ENCODE measurements at places on chromosomes 11 and 22. TPM values are rescaled to one million over a fixed set of nuclear protein-coding genes. Genes with fewer than 3 reads are reported as not detected.

PYGM gene
- 0.48 TPM for total RNA-seq

DNA sequence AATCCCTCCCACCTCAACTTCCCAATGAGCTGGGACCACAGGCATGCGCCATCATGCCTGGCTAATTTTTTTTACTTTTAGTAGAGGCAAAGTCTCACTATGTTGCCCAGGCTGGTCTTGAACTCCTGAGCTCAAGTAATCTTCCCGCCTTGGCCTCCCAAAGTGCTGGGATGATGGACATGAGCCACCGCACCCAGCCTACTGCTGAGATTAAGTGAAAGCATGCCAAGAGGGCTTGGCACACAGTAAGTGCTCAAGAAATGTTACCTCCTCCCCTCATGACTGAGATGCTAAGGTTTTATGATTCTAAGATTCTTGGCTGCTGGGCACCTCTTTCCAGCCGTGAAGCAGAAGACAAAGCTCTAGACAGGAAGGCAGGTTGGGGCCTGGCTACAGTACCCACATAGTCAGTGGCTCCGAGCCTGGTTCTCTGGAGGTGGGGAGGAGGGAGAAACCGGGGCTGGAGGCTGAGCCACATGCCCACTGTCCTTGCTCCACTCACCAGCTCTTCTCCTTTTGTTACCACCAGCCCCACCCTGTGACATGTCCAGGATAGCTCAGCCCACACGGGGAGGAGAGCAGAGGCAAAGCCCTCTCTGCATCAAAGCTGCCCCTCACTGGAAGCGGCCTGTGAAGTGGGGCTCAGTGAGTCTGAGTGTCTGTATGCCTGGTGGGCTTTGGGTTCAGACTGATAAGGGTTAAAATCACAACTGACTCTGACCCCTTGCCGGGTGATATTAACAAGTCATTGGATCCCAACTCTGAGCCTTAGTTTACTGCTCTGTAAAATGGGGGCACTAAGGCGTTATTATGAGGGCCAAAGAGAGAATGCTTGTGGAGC lies 12.9 kb downstream of the ARHGEF17 start:
- peak; percentile 40 for DNase-seq

- no peak for DNase-seq
Measured at GRCh38 chr22:33909911-33910310, 10.4 kb downstream of the LARGE1 start.

DNA sequence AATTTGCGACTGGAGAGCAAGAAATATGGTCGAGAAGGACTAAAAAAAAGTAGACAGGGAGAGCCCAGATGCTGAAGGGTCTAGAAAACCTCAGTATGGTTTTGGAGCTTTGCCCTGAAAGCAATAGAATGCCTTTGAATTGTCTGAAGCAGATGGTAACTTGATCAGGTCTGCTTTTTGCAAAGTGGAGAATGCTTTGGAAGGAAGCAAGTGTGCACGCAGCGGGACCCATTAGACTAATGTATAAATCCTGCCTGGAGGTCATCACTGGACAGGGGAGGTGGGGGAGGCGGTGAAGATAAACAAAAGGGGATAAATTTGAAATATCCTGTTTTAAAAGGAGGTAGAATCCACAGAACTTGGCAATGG lies 757 bp upstream of the HINFP start:
- no peak for DNase-seq

GRCh38 chr11:44614281-44614775 lies 48.9 kb downstream of the CD82 start:
- DNase-seq, result no peak

C22orf31 gene
- not detected for total RNA-seq

DDI1 gene
- total RNA-seq, result not detected

- no peak for DNase-seq
Measured at GRCh38 chr11:60064111-60064510, 7.6 kb downstream of the MS4A3 start.

- DNase-seq, result peak; percentile 24
Measured at GRCh38 chr11:22920939-22921565, 60.8 kb upstream of the CCDC179 start.

- no peak for DNase-seq
Measured at GRCh38 chr11:29256580-29256979, 760.2 kb downstream of the KCNA4 start.

NAALADL1 gene
- not detected for total RNA-seq

GGTLC3 gene
- total RNA-seq, result not detected

POU2AF2 gene
- total RNA-seq, result not detected

GRCh38 chr22:36399472-36399778 lies 11.7 kb upstream of the MYH9 start:
- DNase-seq, result no peak

- DNase-seq, result no peak
Measured at GRCh38 chr22:38925571-38926041, 31.8 kb upstream of the APOBEC3A start.

MYO18B gene
- total RNA-seq, result not detected

GRCh38 chr11:102345904-102346303 lies 1.1 kb upstream of the BIRC2 start:
- DNase-seq, result peak; percentile 88

TSGA10IP gene
- not detected for total RNA-seq

GPR152 gene
- not detected for total RNA-seq

DNA sequence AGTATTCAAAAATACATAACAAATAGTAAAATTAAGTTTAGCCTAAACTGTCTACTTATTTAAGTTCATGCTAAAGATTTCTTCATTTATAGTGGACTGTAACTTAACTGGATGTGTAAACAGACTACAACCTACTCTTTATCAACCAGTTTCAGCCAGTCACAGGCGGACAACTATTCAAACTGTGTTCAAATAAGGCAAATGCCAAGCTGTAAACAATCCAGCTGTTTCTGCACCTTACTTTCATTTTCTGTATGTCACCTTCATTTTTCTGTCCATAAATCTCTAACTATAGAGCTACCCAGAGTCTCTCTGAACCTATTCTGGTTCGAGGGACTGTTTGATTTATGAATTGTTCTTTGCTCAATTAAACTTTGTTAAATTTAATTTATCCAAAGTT lies 992.8 kb downstream of the DLG2 start:
- DNase-seq, result no peak

DNA sequence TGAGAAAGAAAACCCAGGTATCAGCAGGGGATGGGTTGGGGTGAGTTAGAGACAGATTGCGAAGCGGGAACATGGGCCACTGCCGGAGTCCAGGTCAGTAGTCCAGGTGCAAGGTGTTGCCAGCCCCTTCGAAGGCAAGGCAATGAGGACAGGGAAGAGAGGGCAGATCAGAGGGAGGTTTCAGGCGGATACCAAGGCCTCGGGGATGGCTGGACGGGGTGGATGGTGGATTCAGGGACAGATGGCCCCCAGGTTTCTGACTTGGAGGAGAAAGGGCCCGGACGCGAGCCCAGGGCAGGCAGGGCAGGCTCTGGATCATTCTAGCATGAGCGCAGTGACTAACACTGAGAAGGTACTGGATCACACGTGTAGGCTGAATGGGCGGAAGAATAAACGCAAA lies 25.4 kb upstream of the IGSF9B start:
- DNase-seq, result no peak

GRCh38 chr22:41551877-41552582 lies 7.8 kb upstream of the POLR3H start:
- no peak for DNase-seq

DNA sequence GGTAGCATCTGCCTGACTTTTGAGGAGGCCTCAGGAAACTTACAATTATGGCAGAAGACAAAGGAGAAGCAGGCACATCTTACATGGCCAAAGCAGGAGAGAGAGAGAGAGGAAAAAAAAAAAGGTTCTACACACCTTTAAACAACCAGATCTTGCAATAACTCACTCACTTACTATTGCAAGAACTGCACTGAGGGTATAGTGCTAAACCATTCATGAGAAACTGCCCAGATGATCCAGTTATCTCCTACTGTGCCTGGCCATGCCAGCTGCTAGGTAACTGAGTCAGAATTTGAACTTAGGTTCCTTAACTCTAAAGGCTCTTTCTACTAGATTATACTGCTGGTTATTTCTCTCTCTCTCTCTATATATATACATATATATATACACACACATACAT lies 7.3 kb downstream of the HORMAD2 start:
- DNase-seq, result no peak

CCS gene
- total RNA-seq, result 31.2 TPM

DNA sequence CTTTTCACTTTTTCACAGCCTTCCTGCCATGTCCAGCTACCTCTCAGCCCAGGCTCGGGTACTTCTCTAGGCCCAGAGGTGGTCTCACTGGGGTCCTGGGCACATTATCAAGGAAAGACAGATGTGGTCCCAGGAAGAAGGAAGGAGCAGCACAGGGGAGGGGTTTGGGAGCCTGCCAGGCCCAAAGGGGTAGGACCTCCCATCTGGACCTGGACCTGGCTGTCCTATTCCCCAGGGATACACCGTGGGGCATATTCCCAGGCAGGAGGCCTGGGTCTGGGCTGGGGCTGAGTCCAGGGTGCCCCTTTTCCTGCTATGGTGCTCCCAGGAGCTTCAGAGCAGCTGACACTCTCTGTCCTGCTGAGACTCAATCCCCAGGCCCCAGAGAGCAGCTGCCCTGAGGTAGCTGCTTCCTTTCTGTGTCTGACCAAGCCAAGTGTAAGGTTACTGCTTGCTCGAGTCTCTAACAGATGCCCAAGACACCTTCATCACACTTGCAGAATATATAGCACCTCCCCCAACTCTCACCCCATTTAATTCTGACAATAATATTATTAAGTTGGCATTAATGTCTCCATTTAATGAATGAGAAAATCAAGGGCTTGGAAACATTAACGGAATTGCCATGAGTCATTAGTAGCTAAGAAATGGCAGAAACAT lies 232.0 kb downstream of the BUD13 start:
- DNase-seq, result no peak

GRCh38 chr11:43937434-43938411 lies 4.7 kb upstream of the C11orf96 start:
- peak; percentile 69 for DNase-seq

GRCh38 chr11:78216571-78217287 lies 28.0 kb downstream of the USP35 start:
- peak; percentile 19 for DNase-seq

DNA sequence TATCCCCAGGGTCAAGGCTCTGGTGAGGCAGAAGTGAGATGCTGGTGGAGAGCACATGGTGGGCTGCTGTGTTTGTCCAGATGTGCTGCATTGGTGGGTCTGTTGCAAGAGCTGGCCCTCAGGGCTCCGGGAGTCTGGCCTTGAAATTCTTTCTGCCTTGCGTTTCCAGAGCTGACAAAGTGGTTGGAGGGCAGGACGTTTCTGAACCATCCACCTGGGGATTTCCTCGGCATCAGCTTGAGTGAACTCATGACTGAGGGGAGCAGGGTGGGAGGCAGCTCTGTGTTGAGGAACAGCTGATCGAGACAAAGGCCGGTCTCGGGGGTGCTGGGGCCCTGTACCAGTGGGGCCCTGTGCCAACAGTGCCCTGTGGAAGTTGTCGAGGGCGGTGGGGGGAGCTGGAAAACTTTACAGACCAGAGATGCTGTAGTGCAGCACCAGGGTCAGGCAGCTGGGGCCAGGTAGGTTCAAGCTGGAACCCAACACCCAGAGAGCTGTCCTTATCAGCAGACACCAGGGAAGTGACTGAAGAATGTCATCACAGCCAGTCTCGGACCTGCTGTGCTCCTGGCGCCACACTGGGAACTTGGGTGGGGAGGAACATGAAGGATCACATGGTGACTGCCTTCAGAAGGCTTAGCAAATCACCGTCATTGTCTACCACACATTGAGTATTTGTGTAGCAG lies 4.9 kb downstream of the TSKU start:
- peak; percentile 85 for DNase-seq

DNA sequence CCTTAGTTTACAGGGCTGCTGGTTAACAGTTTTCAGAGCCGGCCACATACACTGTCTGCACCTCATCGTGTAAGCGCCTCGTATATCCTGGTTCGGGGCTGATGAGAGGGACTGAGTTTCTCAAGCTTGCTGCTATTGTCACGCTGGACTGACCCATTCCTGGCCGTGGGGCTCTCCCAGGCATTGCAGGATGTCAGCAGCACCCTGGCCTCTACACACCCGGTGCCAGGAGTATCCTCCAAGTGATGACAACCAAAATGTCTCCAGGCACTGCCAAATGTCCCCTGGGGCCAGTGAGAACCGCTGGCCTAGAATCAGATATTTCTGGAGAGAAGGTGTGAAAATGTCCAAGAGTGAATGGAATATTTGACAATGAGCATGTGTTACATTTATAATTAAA lies 82.8 kb downstream of the ST3GAL4 start:
- no peak for DNase-seq

- peak; percentile 37 for DNase-seq
Measured at GRCh38 chr22:46159777-46160176, 9.5 kb downstream of the PPARA start.

C11orf87 gene
- total RNA-seq, result not detected

CARNS1 gene
- total RNA-seq, result 0.12 TPM

GRCh38 chr11:133553885-133554740 lies 21.8 kb upstream of the OPCML start:
- DNase-seq, result no peak

DNA sequence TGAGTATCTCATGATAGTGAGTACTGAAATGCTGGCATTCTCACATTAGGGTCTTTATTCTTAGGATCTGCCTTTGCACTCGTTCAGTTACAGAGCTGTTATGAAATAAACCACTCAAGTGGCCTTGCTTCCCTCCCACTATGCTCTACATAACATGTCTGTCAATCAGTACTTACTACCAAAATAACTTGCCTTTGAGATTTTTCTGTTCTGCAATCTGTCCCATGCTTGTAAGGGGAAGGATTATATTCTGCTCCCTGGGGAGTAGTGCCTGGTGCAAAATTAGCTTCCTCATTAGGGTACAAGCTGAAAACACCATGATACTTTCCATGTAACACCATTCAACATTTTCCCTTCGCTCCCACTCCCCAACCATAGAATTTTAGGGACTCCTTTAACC lies 1.9 kb upstream of the GRAP2 start:
- DNase-seq, result no peak

PRG3 gene
- not detected for total RNA-seq

- no peak for DNase-seq
Measured at GRCh38 chr11:42674436-42674835, 637.4 kb upstream of the API5 start.

HOATZ gene
- total RNA-seq, result not detected

DNA sequence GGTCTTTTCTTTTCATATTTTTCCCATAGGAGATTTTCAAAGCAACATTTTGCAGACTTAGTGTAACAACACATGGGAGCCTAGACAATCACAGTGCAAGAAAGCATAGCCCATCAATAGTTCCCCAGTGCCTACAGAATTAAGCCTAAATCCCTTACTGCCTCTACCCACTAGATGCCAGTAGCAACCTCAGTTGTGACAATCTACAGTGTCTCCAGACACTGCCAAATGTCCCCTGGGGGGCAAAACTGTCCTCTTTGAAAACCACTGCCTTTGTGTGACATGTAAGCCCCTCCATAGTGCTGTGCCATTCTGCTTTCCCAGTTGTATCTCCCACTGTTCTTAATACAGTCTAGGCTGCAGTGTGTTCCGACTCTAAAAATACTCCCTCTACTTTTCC lies 1329.0 kb downstream of the LRRC4C start:
- DNase-seq, result no peak

- DNase-seq, result no peak
Measured at GRCh38 chr11:117467770-117468169, 140.1 kb downstream of the CEP164 start.

GRCh38 chr22:25148149-25148691 lies 51.4 kb upstream of the CRYBB3 start:
- DNase-seq, result no peak
